ENCODE measurements at places on chromosomes 7 and 10.
A peak's percentile ranks its signal among the peaks of the same experiment; 100 is the strongest.

GRCh38 chr10:124912101-124912886 lies 29.6 kb upstream of the ZRANB1 start:
- DNase-seq: no peak

DNA sequence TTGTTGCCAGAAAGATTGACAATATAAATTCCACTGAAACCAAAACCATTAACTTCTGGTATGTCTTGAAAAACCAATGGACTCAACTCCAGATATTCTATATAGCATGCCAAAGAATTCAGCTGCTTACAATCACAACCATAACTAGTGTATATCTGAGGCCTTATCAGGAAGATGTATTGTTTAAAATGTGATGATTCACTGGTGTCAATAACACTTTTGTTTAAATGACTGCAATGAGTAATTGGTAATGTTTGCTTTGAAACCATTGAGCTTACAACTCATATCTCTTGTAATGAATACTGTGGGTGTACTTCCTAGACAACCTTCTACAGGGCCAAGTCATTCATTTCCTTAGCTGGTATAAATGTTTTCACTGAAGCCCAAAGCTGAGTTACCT lies 727.9 kb upstream of the KCND2 start:
- no peak for DNase-seq

GRCh38 chr7:73397521-73398281 lies 35.9 kb upstream of the FZD9 start:
- no peak for DNase-seq

- no peak for DNase-seq
Observed at GRCh38 chr10:119997429-119997828, 104.9 kb downstream of the SEC23IP start.

- no peak for DNase-seq
Observed at GRCh38 chr7:91717681-91718470, 162.6 kb downstream of the MTERF1 start.

- peak; percentile 46 for DNase-seq
Observed at GRCh38 chr7:149496642-149497391, 792 bp downstream of the ZNF746 start.

DNA sequence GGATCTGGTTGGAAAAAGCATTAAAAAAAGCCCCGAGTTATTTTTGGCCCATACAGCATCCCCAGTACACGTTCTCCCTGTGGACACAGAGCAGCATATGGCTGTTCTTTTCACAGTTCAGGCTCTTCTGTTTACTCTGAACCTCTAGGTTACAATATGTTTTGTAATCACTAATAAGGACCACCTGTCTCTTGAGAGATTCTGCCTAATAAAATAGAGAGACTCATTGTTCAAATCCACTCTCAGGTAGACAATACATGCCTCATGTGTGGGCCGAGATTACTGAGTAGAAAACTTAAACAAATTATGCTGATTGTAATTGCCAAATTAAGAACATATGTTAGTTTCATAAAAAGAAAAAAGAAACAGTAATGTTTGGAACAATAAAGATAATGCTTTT lies 647.7 kb downstream of the GRM8 start:
- no peak for DNase-seq

- DNase-seq: no peak
Observed at GRCh38 chr10:101691081-101691480, 3.9 kb downstream of the FBXW4 start.

- DNase-seq: no peak
Observed at GRCh38 chr7:105787793-105788192, 88.6 kb downstream of the ATXN7L1 start.

- no peak for DNase-seq
Observed at GRCh38 chr7:44074349-44074695, 8.0 kb downstream of the POLM start.

GRCh38 chr7:30973292-30973691 lies 9.5 kb downstream of the GHRHR start:
- DNase-seq: no peak

DNA sequence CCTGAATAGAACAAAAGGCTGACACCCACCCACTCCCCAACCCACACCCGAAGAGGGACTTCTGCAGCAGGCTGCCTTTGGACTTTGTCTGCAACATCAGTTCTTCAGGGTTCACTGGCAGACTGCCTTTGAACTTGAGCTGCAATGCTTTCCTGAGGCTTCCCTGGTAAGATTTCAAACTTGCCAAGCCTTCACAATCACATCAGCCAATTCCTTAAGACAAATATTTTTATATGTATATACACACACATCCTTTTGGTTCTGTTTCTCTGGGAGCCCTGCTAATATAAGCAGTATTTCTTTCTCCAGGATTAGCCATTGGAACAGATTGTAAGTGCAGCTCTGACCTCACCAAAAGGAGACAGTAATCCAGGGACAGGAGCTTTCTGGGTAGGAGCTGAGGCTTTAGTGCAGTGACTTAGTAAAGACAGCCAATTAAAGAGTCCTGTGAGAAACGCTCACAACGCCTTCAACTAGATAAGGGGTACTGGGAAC lies 55.6 kb upstream of the KMT2E start:
- DNase-seq: no peak

DNA sequence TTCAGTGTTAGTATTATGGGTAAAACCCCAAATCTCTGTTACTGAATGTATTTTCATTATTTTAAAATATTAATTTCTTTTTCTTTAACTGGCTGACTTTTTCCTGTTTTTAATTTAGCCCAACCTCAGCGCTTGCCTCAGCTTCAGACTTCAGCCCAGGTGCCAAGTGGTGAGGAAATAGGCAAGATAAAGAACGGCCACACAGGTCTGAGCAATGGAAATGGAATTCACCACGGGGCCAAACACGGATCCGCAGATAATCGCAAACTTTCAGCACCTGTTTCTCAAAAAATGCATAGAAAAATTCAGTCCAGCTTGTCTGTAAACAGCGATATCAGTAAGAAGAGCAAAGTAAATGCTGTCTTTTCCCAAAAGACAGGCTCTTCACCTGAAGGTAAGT lies 57.5 kb downstream of the MDFIC start:
- DNase-seq: peak; percentile 70

GRCh38 chr7:28688174-28688573 lies 270.0 kb downstream of the TRIL start:
- DNase-seq: no peak

DNA sequence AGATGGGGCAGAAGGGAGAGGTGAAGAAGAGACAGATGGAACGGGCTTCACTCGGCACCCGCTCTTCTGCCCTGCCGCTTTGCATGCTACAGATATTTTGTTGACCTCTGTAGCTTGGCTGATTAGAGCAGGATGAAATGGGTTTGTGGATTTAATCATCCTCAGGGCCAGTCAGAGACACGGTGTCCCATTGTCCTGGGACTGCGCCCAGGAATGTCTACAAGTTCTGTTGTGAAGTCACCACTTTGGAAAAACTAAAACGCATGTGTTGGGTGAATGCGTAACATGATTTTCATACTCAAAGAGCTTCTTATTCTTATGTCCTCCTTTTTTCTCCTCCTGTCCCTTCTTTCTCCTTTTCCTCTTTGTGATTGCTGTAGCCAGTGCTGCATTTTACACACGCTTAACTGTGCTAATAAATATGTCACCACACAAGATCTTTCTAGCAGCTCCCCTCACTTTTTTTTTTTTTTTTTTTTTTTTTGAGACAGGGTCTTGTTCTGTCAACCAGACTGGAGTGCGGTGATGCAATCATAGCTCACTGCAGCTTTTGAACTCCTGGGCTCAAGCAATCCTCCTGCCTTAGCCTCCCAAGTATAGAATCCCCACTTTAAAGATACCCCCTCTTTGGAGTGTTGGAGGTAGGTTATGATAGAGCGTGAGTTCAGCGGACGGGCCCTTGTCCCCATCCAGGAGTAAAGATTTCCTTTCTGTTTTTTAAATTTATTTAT lies 3.4 kb downstream of the CPA4 start:
- DNase-seq: no peak

DNA sequence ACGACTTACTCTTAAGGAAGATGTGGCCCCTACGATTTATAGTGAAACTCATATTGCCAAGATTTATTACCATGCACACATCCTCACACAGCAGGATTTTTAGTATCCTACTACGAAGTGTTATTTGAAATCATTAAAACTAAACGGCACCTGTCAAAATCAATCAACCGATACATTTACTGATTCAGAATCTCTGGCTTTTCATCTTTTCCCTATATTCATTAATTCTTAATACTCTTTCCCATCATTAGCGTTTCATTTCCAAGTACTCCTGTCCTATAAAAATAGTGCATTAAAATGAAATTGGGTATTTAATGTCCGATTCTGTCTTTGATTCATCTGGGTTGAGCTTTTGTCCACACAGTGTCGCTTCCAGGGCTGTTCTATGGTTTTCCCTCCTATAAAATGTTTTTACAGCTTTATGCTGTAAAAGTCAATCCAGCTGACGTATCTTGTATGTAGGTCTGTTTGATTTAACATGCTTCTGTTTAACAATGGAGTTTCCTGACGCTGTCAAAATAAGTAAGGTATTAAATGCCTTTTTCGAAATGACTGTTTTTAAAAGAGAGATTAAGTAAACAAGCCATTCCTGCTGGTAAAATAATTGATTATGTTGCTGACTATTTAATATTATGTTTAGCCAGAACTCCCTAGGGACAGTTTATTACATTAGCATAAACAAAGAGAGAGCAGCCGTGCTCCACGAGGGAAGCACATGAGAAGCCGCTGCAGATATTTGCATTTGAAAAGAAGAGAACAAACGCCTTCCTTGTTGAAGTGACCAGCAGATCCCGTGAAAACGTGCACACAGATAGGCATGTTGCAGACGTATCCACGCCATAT lies 22.3 kb upstream of the SFMBT2 start:
- no peak for DNase-seq

- DNase-seq: no peak
Observed at GRCh38 chr10:119945805-119946204, 53.3 kb downstream of the SEC23IP start.

DNA sequence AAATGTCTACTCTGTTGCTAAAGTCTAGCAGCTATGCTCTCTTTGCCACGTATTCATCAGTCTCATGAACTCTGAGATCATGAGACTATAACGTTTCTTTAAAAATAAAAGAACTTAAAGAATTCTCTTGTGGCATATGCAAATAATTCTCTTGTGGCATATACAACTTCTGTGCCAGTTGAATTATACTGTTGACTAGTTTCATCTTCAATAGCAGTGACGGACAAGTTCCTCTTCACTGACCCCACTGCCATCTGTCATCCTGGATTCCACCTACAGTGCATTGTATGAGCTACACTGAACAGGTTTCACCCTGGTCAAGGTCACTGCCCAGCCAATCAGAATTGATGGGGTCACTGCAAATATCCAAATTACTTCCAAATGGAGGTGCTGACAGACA lies 88.2 kb downstream of the CD36 start:
- DNase-seq: no peak

GRCh38 chr7:4791738-4792536 lies 16.5 kb downstream of the AP5Z1 start:
- no peak for DNase-seq

- DNase-seq: no peak
Observed at GRCh38 chr10:114405011-114405350, 679 bp upstream of the AFAP1L2 start.

DNA sequence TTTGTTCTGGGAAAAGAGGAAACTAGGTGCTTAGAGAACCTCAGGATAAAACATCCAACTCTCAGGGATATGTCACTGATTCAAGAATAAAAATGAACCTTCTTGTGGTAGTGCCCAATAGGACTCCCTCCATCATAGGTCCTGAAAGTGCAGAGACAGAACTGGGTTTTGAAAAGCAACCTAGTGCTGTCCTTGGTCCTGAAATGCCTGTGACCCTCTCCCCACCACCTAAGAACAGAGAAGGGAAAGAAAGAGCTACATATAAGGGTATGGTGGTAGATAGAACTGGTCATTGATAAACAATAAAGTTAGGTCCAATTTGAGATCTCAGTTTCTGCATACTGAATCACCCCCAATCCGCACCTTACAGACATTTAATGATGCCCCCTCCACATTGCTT lies 953.3 kb downstream of the XPNPEP1 start:
- DNase-seq: no peak

- no peak for DNase-seq
Observed at GRCh38 chr10:120505866-120506265, 48.8 kb downstream of the PLPP4 start.

GRCh38 chr7:39461263-39461820 lies 104.9 kb upstream of the YAE1 start:
- DNase-seq: no peak

GRCh38 chr7:117185124-117185523 lies 137.7 kb downstream of the WNT2 start:
- no peak for DNase-seq

DNA sequence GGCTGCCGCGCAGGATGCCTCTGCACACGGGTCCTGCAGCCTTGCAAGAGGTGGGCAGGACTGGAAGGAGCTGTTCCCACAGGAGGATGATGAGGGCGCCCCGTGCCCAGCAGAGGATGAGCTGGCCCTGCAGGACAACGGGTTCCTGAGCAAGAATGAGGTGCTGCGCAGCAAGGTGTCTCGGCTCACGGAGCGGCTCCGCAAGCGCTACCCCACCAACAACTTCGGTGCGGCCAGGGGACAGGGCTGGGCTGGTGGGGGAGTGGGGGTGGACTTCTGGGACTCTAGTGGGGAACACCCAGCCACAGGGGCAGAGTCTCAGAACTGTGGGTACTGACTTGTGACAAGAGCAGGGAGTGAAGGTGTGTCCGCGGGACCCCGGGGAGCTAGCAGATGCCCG lies 16.0 kb downstream of the ZFYVE27 start:
- DNase-seq: no peak

DNA sequence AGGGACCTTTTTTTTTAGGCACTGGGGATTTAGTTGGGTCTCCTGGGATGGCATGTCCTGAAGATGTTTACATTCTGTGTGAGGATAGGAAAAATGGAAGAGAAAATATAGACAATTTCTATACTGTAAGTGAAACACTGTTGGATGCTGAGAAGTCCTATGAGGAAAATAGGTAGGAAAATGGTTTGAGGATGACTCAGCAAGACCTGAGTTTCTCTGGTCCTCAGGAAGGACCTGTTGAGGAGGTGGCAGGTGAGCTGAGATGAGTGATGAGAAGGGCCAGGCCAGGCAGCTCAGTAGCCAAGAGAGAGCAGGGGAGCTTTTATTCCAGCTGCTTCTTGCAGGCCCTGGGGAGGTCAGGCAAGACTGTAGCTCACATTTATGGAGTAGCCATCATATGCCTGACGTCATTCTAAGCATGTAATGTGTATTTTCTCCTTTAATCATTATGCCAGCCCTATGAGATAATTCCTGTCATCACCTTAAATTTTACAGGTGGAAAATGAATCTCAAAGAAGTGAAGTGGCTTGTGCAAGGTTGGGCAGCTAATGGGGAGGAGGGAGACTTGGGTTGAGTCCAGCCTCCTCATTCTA lies 19.1 kb upstream of the LRRC18 start:
- DNase-seq: no peak

Data from Calu3 (cell line).